ENCODE measurements at places on chromosomes 5 and 9.

- no peak for DNase-seq
These were observed 170.5 kb downstream of the NNT start for GRCh38 chr5:43773478-43773844.

- no peak for DNase-seq
These were observed 1206.7 kb downstream of the CDH12 start for GRCh38 chr5:21646469-21646868.

DNA sequence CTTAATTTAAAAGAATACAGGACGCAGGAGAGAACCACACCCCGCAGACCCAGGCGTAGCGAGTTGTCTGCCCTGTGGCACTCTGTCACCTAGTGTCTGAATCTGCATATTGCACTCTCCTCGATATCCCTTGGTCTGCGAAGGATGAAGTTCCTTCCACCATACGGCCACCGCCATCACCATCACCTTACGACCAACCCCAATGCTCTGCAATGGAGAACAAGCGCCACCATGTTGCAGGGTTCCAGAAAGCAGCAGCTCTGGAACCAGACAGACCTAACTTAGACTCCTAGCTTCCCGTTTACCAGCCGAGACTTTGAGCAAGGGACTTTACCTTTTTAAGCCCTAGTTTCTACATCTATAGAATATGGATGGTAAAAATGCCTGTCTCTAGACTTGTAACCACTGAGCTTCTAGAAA is 77.4 kb upstream of the DMRT1 start:
- DNase-seq, result peak; percentile 57

- DNase-seq, result no peak
These were observed 298.1 kb downstream of the CETN3 start for GRCh38 chr5:90111364-90112032.

GRCh38 chr9:71767163-71767775 is 1.0 kb downstream of the CEMIP2 start:
- DNase-seq, result no peak

- DNase-seq, result no peak
These were observed 10.8 kb upstream of the FOXD1 start for GRCh38 chr5:73459366-73459765.

GRCh38 chr9:98192503-98193335 is at the start of gene CORO2A:
TSS of gene CORO2A (minus strand) at chr9:98192637. CDS start at chr9:98157660, 34,977 bp downstream.
- DNase-seq, result peak; percentile 75

DNA sequence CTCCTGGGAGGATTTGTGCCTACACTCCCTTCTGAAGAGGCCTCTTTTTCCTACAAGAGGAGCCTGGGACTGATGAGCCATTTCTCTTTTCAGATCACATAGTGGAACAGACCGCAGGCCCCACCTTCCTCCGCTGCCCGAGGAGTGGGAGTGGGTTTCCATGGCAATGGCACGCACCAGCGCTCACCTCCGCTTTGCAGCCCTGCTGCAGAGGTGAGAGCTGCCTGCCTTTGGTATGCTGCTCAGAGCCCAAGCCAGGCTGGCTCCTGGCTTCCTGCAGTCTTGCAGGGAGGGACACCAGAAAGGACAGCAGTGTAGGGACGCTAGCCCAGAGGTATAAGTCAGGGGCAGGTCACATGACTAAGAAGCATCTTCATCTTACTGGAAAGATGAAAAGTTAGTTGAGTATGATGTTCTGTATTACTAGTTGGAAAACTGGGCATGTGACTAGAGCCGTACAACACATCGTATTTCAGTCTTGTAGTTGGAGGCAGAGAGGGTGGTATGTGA is 12.4 kb downstream of the PTTG1 start:
- DNase-seq, result no peak

- no peak for DNase-seq
These were observed 122.1 kb upstream of the ADAMTS16 start for GRCh38 chr5:5017827-5018577.

GRCh38 chr9:35903049-35903448 is 3.0 kb upstream of the HRCT1 start:
- no peak for DNase-seq

- no peak for DNase-seq
These were observed 48.4 kb upstream of the EPB41L4B start for GRCh38 chr9:109369285-109369684.

GRCh38 chr9:84216151-84216550 is 124.4 kb downstream of the SLC28A3 start:
- no peak for DNase-seq

GRCh38 chr9:546797-547223 is 294.7 kb upstream of the DMRT1 start:
- DNase-seq, result no peak

DNA sequence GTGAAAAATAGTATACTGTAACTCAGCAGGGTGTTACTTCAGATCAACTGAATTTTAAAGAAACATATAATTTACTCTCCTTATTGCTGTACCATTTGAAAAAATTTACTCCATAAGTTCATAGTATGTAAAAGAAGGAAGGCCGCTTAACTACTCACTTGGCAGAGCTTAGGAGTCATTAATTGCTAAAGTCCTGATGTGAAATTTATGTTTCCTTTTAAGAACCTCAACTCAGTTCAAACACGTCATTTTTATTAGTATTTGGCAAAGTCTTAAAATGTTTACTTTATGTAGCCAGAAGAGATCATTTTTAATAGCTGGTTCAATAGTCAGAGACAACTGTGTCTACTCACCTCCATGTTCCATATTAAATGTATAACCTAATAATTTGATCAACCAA is 268.6 kb downstream of the CDH10 start:
- DNase-seq, result no peak

DNA sequence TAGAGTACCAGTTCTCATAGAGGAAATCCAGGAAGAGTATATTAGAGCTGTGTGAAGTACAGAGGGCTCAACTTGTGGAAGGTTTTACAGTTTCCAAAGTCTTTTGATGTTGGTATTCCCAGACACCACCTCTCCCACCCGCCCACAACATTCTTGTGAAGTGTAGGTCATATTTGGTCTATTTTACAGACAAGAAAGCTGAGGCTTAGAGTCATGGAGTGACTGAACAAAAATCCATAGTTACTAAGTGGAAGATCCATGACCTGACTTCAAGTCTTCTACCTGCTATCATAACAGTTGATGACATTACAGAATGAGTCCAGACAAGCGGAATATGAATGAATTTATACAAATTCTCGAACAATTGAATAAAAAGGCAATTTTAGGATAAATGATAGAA is 187.1 kb upstream of the RPS23 start:
- no peak for DNase-seq

GRCh38 chr9:35508069-35508468 is 18.2 kb downstream of the RUSC2 start:
- no peak for DNase-seq

- no peak for DNase-seq
These were observed 68.5 kb downstream of the SLC28A3 start for GRCh38 chr9:84271921-84272556.

GRCh38 chr9:137454597-137455358 is 4.4 kb downstream of the NSMF start:
- DNase-seq, result peak; percentile 34

DNA sequence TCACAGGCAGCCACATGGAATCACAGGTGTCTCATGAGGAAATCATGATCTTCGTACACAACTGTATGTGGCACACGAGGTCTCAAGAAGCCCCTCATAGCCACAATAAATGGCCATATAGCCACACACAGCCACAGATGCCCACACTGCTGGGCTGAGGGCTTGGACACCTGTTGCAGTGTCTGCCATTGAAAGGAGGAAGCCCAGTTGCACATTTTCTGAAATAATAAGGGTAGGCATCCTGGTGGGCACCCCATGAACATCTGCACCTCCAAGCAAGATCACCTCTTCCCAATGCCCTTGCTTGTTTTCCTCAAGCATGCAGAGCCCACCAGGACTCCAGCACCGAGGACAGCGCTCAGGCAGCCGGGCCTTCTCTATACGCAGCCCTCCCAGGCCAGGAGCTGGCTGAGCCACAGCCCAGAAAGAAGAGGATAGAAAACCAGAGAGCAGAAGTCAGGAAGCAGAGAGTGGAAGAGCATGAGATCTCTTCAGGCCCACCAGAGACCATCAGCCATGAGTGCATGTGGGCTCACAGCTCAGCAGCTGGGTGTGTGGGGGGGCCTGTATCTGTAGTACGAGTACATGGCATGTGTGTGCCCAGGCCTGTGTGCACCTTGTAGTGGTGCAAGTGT is 1.0 kb upstream of the ACSL6 start:
- peak; percentile 43 for DNase-seq

- no peak for DNase-seq
These were observed 96.9 kb downstream of the CWC27 start for GRCh38 chr5:64865662-64866061.

DNA sequence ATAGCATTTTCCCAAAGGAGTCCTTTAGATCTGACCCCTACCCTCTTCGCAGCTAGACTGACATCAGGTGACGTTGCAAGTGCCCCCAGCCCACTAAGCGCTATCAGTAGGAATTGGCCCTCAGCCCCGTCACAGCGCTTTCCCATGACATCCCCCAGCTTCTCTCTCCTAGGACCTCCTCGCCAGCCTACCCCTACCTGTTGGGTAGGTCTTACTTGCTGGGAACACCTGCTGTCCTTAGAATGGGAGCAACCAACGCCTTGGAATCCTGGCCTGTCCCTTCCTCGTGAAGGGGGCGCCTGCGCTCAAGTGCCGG is 584 bp upstream of the PIP5K1B start:
- no peak for DNase-seq
